ENCODE measurements at places on chromosomes 3 and 15.
A peak's percentile ranks its signal among the peaks of the same experiment; 100 is the strongest.

DNA sequence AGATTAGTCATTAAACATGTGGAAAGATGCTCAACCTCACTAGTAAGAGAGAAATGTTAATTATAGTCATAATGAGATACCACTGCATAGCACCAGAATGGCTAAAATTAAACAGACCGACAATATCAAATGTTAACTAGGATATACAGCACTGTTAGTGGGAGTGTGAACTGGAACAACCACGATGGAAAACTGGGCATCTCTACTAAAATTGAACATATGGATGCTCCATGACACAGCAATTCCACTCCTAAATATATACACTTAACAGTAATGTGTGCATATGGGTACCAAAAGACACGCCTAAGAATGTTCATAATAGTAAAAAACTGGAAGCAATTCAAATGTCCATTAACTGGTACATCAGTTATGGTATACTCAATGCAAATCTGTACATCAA lies 41.5 kb downstream of the CRTAP start:
- DNase-seq: no peak

- no peak for DNase-seq
These were observed 24.9 kb upstream of the GABRA5 start for GRCh38 chr15:26841941-26842340.

DNA sequence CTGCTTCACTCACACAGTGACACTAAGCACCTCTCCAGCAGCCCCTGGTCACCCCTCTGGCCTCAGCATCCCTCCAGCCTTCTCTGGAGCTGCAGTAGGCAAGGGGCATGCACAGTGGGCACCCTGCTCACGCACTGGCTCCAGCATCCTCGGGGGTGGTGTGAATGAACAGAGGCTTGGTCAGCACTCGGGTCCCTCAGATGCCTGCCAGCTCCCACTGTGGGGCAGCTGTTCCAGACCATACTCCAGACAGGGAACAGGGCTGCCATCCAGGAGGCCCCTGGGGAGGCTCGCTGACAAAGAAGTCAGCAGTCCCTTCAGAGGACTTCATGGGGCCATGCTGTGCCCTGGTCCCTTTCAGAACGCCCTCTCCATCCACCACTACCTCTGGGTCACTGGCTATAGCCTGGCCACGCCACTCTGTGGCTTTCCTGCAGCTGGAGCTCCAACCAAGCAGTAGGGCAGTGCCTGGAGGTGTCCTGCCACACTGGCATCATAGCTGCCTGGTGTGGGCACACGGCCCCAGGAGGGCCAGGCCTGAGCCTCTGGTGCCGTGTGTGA lies 26.3 kb downstream of the ALS2CL start:
- DNase-seq: no peak

DNA sequence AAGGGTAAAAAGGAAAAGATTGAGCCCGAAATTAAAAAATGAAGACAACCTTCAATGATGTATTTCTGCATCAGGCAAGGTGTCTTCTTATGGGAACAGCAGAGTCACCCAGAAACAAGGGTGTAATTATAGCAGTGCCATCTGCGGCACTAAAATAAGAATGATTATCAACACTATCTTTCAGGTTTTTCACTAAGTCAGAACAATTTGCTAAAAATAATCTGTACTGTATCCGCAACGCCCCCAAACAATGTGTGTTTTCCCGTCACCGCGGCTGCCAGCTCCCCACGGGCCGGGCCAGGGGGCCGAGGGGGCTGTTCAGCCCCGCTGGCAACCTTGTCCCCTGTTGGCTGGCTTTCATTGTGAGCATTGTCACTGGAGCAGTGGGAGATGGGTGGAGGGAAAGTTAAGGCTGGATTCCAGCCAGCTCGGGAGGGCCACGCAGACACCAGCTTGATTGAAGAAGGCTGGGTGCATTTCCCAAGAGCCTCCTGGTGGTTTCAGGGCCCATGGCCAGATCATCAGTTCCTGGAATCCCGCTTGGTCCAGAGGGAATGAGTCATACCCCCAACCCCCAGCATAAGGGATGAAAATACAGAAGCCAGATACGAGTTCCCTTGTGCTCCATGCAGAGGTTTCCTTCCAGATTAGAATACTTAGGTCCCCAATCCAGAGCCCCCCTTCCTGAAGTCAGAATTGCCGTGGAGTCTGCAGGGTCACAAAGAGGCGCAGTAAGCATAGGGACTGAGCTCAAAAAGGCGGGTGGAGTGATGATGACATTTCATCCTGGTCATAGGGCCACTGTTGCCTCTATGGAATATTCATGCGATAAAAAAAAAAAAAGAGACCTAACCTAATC lies 90.2 kb upstream of the KLF13 start:
- no peak for DNase-seq

DNA sequence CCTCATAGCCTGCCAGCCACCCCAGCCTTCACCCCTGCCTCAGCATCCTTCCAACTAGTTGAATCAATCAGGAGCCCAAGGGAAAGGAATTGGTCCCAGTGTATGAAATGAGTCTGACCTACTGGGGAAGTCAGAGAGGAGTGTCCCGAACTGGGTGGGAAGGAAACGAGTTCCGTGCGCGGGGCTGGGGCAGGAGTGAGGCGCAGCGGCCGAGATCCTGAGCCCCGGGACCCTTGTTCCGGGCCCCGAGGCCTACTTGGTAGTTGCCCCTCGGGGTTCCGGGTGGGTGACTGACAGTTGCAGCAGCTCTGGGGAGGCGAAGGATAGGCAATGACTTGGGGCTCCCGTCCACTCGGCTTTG lies 1.1 kb upstream of the PLCL2 start:
- DNase-seq: no peak

- DNase-seq: no peak
These were observed 249.0 kb downstream of the TLE3 start for GRCh38 chr15:69848551-69849231.

GRCh38 chr3:67610458-67610857 lies 44.0 kb downstream of the SUCLG2 start:
- no peak for DNase-seq

- no peak for DNase-seq
These were observed 161.2 kb downstream of the SOX2 start for GRCh38 chr3:181872887-181873286.

DNA sequence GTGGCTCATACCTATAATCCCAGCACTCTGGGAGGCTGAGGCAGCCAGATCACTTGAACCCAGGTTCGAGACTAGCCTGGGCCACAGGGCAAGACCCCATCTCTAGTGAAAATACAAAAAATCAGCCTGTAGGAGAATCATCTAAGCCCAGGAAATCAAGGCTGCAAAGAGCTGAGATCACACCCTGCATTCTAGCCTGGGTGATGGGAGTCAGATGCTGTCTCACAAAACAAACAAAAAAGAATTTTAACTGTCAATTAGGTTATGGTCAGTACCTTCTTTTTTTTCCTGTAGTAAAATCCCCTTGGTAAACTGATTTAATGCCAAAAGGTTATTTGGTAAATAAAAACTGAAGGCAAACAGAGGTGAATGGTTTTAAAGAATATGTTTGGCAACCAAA lies 29.0 kb downstream of the TMCC1 start:
- DNase-seq: no peak

GRCh38 chr15:88769161-88769971 lies 33.9 kb upstream of the ACAN start:
- no peak for DNase-seq

DNA sequence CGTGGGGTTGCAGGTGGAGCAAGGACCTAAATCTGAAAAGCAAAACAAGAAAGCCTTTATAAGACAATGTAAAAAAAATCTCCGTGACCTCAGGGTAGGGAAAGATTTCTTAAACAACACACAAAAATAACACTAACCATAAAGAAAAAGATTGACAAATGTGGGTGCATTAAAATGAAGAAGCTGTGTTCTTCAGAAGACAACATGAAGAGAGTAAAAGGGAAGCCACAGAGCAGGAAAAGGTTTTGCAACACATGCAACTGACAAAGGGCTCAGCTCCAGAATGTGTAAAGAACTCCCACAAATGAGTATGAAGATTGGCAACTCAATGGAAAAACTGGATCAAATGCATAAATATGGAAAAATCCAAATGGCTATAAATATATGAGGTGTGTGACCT lies 74.2 kb downstream of the MAGEF1 start:
- no peak for DNase-seq

DNA sequence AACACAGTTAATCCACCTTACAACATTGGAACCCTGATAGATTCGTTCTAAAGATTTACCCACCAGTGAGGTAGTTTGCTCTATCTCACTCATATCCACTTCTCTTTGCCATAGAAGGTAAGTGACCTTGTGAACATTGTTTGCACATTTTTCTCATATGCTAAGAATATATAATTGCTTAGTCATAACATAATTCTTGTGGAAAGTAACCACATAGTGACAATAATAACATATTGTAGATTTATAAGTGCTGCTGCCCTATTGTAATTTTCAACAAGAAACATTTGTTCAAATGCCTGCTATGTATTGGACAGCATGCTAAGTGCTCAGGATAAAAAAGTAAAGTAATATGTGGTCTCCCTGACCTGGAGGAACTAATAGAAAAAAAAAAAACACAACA lies 554.2 kb upstream of the KCNMB2 start:
- DNase-seq: no peak

GRCh38 chr15:50463423-50464358 lies 39.5 kb downstream of the USP8 start:
- DNase-seq: no peak

GRCh38 chr15:25761971-25762662 lies 101.0 kb downstream of the ATP10A start:
- no peak for DNase-seq

DNA sequence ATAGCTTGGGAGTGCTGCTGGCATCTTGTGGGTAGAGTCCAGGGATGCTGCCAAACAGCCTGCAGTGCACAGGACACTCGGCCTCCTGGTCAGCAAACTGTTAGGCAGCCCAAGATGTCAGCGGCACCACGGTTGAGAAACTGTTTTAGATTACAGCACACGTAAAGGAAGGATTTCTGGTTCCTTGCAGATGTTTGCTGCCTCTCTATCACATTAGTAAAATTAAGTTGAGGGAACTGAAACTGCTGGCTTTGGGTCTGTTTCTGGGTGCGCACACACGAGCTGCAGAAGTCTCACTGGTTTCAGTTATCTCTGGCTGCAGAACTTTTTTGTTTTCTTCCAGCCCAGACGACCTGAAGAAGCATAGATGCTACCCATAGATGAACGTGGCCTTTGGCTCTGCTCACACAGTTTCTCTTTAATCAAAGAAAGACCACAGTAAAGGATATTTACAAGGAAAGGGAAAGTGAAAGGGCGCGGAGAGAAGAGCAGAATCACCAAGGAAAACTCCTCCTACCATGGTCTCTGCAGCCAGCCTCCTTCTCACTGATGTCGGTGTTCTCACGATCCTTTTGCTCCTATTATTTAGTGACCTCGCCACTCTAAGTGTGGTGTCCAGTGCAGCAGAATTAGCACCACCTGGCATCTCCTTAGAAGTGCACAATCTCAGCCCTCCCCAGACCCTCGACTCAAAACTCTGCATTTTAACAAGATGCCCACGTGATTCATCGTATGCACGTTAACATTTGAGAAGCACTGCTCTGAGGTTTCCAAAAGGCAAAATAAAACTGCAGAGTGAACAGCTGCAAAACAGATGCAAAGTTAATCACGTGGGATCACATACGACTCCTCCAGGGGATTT lies 50.6 kb upstream of the AKAP13 start:
- peak; percentile 68 for DNase-seq

DNA sequence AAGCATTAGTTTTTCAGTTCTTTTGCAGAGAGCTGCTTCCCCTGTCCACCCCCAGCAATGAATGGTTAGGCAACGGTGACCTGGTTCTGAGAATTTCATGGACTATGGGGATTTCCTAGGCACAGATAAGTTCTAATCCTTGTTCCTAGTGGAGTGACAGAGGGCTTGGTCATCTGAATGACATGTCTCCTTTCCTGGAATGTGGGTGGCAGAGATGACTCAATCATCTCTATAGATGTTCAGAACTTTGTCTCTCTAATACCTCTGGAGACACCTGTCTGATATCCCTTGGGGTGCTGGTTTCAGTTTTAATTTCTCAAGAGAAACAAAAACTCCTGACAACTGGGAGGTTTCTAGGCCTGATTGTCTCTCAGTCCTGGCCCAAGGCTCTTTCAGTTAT lies 10.4 kb downstream of the PLA2G4E start:
- no peak for DNase-seq

GRCh38 chr15:43246261-43246774 lies 20.4 kb downstream of the TGM5 start:
- no peak for DNase-seq

DNA sequence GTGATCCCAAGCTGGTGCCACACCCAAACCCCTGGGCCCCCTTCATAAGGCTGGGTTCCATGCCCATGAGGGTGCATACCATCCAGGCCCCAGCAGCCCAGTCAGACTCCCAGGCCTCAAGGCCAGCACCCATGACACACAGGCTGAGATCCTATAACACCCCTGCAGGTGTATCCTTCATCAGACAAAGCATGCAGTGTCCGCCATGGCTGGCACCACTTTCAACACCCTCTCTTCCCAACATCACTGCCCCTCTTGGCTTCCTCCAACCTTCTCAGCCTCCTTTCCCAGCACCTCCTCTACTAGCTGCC lies 3.5 kb downstream of the CCDC51 start:
- no peak for DNase-seq

- no peak for DNase-seq
These were observed 60.3 kb upstream of the PSMD6 start for GRCh38 chr3:64083575-64083974.

GRCh38 chr15:71256934-71257664 lies 141.8 kb downstream of the THSD4 start:
- DNase-seq: no peak

GRCh38 chr3:37189109-37189508 lies 14.7 kb upstream of the LRRFIP2 start:
- no peak for DNase-seq

GRCh38 chr15:26790118-26790517 lies 17.3 kb upstream of the GABRB3 start:
- no peak for DNase-seq

DNA sequence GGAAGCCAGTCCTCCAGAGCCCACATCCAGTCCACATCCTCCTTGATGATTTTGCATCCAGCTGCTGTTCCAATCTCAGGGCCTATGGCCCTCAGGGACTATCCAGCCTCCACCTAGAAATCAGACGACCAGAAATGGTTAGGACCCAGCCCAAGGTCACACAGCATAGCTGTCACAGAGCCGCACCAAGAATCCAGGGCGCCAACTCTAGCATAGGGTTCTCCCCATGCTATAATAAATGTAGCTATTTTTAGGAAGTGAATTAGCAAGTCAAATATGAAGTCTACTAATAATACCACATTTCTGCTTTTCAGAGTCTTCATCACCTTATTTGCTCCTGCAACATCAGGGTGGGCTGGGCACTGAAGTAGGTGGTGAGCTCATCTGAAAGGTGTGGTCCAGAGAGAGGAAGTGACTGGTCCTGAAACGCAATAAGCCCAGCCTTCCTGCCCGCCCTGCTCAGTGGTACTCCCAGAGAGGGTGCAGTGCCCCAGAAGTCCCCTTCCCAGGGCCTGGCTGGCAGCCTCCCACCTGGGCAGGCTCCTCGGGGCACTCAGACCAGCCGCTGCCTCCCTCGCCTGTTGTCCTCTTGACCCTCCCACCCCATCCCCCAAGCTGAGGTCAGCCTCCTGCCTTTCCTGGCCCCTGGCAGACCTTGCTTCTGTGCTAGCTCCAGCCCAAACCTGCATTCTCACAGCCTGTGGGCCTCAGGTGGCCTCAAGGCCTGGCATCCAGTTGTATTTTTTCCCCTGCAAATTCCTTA lies 17.6 kb upstream of the CYP11A1 start:
- DNase-seq: peak; percentile 69

Measured in activated naive CD4-positive, alpha-beta T cell treated with anti-CD3 and anti-CD28 coated beads, Interleukin-2, amount 10 ng/mL, durations not matched to agents 7 days and 5 days (primary cell).